ENCODE measurements at places on chromosomes 6 and 20.

DNA sequence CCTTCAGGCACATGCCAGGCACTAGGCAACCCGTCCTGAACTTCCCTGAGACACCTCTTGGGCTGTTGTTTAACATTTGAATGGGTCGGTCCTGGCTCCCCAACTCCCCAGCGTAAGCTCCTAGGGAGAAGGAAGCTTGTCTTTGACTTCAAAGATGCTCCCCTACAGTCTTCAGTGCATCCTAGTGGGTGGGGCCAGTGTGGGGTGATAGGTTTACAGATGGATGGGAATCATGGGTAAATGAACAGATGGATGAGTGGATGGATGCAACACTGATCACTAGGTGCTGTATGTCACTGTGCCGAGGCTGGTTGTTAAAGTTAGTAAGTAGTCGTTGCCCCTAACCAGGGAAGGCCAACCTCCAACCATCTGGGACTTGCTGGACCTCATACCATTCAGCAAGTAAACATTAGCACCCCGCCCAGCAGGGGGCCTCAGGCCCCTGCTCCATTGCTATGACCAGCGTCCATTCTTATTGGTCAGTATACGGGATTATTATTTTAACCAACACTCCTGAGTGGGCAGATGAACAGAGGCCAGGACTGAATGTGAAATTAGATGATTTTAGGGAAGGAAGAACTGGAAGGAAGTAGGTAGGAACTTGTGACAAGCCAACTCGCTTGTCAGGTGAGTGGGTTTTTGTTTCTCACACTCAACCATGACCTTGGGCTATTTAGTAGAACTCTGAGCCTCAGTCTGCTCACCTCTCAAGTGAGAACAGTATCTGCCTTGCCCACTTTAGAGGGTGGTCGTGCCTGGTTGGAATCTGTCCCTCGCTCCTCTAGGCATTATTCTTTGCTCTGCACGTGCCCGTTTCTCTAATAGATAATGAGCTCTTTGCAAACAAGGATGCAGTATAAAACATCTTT is 82.9 kb upstream of the FOXP4 start:
- DNase-seq: peak; percentile 65

DNA sequence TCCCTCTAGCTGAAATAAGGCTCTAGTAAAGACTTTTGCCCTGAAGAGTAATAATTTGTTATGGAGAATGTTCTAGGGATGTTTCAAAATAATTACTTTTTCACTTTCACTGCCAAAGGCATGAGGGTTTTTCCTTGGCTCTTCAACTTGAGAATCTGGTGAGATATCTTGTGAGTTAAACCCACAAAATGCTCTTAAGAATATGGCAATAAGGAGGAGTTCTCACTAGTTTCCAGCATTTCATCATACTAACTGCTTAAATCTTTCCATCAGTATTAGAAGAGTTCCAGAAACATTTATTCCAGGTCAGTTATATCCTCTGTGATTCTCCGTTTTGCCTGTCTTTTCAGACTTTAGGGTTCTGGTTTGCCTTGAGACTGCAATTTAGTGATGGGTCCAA is 785.6 kb upstream of the GJE1 start:
- no peak for DNase-seq

DNA sequence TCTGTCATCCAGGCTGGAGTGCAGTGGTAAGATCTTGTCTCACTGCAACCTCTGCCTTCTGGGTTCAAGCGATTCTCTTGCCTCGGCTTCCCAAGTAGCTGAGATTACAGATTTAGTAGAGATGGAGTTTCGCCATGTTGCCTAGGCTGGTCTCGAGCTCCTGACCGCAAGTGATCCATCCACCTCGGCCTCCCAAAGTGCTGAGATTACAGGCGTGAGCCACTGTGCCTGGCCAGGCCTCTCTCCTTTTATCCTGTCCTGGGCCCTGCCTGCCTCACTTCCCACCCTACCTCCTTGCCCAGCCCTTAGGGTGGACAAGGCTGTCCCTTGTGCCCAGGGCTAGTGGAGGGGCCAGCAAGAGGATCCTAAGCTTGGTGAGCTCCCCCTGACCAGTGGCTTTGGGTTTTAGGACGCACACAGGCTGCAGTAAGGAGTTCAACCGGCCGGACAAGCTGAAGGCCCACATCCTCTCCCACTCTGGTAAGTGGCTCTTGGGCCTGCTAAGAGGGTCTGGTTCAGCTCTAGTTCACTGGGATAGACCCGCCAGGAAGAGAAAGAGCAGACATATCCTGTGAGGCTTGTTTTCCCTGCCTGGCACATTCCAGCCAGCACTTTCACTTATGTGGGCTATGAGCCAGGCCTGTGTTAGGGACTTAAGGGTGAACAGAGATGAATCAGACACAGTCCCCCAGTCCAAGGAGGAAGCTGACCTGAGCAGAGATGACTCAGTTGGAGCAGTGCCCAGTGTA is 21.9 kb upstream of the CHMP4B start:
- peak; percentile 91 for DNase-seq

DNA sequence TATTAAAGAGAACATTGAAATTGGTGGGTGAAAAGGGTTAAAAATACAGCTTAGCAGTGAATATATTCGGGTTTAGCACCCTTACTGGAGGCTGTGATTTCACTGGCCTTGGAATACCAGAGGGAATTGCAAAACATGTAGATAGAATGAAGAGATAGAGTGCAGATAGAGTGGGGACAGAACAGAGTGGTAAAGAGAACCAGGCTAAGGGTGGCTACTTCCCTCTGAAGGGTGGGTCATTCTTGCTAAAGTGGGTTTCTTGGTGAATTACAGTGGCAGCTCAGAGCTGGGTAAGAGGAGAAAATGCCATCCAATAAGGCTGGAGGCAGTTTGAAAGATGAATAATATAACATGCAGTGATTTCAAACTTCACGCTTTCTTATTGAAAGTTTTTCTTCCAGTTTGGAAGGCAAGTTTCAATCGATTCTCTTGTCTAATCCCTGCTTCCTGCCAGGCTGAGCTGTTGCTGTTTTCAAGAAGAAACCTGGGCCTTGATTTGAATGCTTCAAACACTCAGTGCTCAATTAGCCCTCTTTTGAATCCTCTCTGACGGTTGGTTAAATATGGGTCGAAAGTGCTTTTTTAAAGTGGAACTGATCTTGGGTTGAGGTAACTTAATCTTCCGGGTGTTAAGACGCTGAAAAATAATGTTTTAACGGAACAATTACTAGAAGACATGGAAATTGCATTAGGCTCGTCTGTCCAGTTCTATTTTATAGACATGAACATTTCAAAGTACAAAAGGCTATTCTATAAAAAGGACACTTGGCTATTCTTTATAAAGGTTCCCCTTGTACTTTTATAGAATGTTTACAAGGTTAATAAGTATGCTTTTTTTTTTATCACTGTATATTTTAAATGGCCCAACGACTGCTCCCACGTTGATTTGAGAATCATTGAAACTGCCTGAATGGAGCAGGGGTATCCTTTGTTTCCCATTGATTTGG is 203.3 kb downstream of the BCAS1 start:
- DNase-seq: no peak

DNA sequence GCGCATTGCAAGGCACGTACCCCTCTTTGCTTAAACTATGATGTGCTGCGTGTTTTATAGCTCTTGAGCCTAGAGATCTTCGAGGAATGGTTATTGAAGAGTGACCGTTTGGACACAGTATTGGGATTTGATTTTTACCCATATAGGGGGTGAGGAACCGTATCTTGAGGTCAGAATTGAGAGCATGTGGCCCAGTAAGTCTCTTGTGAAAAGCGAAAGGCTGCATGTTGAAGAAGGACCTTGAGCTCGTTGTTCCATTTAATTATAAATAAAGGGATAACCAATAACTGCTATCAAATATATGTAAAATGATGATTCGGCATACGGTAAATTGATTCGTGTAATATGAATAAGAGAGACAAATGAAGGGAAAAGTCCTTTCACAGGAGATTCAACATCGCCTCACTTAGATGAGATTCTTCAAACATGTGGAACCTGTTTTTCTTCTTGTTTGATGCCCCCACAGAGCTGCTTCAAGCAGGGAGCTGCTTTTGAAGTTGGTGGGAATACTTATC is 66.6 kb downstream of the AKAP12 start:
- DNase-seq: no peak

GRCh38 chr6:26312096-26312463 is 52.9 kb upstream of the BTN3A2 start:
- peak; percentile 40 for DNase-seq

DNA sequence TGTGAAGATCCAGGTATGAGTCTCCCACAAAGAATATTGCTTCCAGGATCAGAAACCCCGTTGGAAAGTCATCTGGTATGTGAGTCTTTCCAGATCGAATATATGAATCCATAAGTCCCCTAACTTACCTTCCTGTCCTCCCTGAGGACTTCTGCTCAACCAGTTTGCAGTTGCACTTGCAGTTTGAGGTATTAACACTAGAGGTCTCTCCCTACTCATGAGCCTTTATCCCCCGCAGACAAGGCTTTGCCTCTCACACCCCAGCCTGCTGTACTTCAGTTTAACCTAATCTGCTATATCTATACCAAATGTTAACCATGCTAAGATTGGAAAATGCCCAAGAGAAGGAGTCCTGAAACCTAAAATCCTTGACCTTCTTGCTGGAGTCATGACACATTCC is 135.3 kb upstream of the DEFB112 start:
- no peak for DNase-seq

DNA sequence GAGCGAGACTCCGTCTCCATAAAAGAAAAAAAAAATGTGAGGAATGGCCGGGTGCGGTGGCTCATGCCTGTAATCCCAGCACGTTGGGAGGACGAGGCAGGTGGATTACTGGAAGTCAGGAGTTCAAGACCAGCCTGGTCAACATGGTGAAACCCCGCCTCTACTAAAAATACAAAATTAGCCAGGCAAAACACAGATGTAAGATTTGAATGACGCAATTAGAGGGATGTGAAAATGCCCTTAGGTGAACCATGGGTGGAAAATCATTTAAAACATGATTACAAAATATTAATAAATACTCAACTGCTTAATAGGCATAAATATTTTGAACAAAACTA is 20.9 kb downstream of the COL9A3 start:
- DNase-seq: no peak

DNA sequence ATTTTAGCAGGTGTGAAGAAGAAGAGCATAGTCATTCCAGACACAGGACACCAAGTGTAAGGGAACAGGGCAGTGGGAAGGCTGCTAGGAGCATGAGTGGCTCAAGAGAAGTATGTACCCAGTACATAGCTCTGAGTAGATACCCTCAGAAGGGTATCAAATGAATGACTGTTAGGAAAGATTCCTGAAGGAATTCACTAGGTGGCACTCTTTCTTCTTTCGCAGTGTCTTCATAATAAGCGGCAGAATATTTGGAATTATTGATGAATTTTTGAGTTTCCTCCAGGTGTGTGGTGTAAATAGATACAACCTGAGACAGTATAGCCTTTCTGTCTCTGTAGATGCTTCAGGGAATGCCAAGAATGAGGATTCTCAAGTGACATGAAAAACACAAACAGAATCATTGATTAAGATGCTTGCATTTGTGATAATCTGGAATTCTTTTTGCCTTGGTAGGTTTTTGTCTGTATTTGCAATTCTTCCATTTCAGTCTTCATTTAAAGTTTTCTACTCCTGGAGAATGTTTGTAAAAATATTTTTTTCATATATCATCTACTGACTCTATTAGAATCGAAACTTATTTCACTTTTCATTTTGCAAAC is 264.3 kb upstream of the RIMS1 start:
- no peak for DNase-seq

DNA sequence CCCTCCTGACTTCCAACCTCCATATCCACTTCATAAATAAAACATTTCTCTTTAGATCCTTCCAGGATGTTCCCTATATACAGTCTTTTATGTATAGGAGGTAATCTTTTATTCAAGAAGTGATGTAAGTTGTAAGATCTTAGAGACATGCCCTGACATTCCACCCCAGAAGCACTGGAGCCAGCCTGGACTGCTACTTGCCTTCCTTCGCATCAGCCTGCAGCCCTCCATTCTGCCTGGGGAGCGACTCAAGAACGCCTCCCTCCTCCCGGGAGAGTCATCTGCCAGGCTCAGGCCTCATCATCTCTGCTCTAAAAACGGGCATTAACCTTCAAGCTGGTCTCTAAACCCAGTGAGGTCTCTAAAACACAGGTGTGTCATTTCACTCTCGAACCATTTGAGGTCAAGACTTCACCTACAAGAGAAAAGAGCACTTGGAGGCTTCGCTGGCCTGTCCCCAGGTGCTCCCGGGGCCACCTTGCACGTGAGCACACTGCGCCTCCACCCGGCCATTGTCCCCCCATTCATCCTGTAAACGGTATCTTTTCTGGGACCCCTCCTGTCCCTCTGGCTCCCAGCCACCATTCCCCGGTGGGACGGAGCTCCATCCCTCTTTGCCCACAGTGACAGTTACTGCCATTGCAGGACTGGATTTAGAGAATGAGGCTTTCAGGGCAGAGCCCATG is 107.5 kb upstream of the PDE10A start:
- DNase-seq: no peak

DNA sequence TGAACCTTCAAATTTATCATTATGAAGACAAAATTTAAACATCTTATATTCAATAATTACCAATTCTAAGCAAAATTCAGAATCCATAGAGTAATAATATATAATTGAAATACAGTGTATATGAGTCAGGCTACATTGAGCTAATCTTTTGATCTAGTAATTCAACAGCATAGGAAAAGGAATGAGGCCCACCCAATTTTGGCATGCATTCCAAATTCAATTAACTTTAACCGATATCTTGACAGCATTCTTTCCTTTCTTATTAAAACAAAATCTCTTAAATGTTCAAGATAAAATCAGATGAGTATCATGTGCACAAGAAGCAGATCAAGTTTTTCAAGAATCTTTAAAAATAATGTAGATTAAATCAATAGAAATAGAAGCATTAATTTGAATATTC is 132.9 kb upstream of the QKI start:
- no peak for DNase-seq

- no peak for DNase-seq
Measured at GRCh38 chr20:14696937-14697336, 359.5 kb upstream of the FLRT3 start.

GRCh38 chr6:42727087-42727611 is 4.8 kb upstream of the PRPH2 start:
- peak; percentile 57 for DNase-seq

DNA sequence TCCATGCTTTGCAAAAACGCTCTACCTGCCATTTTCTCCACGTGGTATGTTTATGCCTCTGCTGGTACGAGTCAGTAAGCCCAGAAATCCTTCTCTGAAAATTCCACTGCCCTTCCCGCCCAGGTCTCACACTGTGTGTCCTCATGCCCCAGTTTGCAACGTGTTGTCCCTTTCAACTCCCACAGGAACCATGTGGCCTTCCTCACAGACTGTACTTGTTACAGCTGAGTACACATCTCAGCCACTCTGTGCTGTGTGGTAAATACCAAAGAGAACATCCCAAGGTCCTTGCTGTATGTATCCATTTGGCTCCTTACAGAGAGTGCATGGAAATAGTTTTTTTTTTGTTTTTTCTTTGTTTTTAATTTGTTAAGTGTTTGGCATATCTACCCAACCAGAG is 56.9 kb downstream of the RTN4IP1 start:
- DNase-seq: no peak

DNA sequence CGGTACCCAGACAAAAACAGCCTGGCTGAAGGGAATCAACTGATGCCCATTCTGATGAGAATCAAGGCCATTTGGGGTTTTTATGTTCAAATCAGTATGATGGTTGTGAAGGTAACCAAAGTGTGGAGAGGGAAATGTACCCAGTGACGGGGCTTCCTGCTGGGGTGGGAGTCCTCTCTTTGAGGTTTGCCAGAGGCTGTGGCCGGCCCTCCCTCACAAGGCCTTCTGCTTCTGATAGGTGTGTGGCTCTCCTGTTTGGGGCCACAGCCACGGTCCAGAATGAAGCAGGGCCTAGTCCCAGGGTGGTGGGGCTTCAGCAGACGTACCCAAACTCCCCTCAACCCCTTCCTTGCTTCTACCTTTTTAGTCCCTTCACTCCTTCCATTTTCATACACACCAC is 86.7 kb upstream of the NAA20 start:
- no peak for DNase-seq

Measured in large intestine (tissue), 12 donors.